ENCODE measurements at places on chromosomes 3 and 15.
A peak's percentile ranks its signal among the peaks of the same experiment; 100 is the strongest.

GRCh38 chr3:58326267-58326900, 6.3 kb upstream of the PXK start:
- DNase-seq, result no peak

- DNase-seq, result no peak
Measured at GRCh38 chr15:78360958-78361718, 21.0 kb downstream of the CRABP1 start.

GRCh38 chr3:177471733-177472480, 274.6 kb upstream of the TBL1XR1 start:
- DNase-seq, result no peak

- no peak for DNase-seq
Measured at GRCh38 chr15:88700716-88701115, 61.9 kb downstream of the ISG20 start.

DNA sequence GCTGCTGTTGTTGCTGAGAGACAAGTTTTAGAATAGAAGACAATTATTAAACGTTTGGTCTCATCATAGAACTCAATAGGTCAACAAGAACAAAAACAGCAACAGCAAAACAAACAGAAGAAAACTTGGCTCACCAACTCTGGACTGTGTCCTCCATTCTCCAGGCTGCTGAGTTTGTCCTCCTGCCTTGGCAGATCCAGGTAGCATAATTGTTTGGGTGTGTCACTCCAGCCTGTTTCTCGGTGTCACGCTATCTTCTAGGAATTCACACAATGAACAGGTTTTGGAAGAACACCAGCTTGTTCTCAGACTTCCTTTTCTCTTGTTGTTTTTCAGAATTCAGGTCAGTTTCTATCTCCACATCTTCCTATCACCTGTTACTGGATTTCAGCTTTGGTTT, 34.7 kb downstream of the ARRDC4 start:
- DNase-seq, result no peak

- DNase-seq, result no peak
Measured at GRCh38 chr3:178901204-178901603, 170.4 kb downstream of the ZMAT3 start.

- DNase-seq, result no peak
Measured at GRCh38 chr3:42698216-42698910, 4.2 kb downstream of the HHATL start.

DNA sequence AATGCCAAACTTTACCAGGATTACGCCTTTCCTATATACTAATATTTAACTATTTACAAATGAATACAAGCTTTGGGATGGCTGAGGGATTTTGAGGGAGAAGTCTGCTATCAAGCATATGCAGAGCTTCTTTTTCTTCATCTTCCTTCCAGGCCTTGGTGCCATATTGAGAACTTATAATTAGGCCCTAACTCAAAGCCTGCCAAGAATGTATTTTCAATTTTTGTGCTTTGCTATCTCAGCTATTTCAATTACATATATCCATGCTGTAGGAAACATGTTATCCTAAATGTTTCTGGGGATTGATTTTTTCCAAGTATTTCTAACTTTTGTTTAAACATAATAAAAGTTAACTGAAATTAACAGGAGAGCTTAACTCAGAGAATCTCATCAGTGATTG, 425.0 kb upstream of the GRM7 start:
- DNase-seq, result no peak

- DNase-seq, result no peak
Measured at GRCh38 chr3:77919244-77919643, 879.3 kb downstream of the ROBO2 start.

GRCh38 chr3:24111711-24112110, 166.6 kb downstream of the NR1D2 start:
- no peak for DNase-seq

DNA sequence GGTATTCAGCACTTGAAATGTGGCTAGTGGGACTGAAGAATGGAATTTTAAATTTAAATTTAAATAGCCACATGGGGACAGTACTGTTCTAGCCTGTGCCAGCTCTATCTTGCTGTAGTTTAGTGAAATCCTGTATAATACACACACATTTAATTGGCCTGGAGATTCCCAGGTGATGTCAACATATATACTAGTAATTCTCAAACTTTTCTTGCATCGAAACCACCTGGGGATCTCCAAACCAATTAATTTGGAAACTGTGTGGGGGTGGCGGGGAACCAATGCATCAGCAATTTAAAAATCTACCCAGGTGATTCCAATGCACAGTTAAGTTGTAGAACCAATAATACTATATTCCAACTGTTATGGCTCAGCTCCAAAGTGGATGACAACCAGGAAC, 228.9 kb upstream of the MRPL3 start:
- DNase-seq, result no peak

DNA sequence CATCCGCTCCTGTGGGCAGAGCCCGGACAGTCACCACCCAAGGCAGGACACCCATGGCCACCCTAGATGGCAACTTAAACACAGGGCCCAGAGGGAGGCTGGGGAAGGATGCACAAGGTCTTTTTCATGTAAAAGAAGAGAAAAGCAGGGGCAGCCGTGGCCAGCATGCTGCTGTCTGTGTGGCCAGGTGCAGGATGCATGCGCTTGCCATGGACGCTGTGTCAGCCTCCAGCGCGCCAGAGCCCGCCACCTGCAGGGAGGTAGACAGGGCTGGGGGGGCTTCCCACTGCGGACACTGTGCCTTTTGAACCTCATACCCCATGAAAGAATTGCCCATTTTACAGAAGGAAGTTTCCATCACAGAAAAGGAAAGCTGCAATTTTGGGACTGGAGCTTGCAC, 18.2 kb downstream of the UROC1 start:
- DNase-seq, result no peak

- DNase-seq, result no peak
Measured at GRCh38 chr3:175948041-175948440, 1088.9 kb downstream of the NAALADL2 start.

DNA sequence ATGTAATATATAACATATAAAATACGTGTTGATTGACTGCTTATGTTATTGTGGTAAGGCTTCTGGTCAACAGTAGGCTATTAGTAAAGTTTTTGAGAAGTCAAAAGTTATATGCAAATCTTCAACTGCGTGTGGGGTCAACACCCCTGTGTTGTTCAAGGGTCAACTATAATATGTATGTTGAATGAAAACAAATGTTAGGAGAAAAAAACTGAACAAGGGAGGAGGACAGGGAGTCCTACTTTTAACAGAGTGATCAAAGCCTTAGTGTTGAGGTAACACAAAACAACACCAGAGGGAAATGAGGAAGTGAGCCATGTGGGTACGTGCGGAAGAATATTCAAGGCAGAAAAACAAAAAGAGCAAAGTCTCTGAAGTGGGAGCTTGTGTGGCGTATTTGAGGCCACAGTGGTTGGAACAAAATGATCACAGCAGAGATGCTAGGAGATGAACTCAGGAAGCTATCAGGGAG, 62.5 kb downstream of the SFMBT1 start:
- peak; percentile 46 for DNase-seq

- DNase-seq, result no peak
Measured at GRCh38 chr15:66805202-66805885, 103.3 kb downstream of the SMAD6 start.

DNA sequence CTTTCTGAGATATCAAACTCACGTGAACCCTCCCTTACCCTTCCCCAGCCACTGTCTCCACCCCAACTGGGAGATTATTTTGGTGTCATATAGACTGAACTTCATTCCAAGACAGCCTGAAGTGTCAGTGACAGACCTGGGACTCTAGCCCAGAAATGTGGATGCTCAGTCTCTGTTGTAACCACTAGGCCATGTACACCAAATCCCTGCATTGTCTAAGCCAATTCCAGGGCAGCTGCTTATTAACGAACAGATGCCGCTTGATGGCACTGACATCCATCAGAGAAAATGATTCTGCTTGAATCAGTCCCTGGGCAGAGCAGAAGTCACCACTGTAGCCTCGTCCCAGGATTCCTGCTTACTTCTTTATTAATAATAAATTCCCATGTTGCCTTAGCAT, 305.5 kb downstream of the GRM7 start:
- DNase-seq, result no peak

- peak; percentile 62 for DNase-seq
Measured at GRCh38 chr3:136194409-136195257, 1.5 kb downstream of the MSL2 start.

DNA sequence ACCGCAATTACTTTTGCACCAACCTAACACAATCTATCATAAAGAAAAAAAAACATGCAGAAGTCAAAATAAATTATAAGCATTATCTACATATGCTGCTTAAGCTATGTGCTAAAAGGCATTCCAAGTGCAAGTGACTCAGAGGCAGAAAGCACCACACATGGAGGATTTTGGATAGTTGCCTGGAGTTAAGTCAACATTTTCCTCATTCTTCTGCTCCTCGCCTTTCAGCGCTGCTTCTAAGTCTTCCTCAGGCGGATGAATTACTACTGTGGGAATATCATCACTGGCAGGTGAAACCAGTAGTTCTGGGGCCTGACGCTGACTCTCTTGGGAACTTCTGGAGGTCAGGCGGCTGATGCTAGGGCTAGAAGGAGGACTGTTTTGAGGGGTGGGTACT, 53.1 kb downstream of the SLC4A7 start:
- no peak for DNase-seq

GRCh38 chr3:195181741-195182469, 89.1 kb downstream of the XXYLT1 start:
- no peak for DNase-seq

DNA sequence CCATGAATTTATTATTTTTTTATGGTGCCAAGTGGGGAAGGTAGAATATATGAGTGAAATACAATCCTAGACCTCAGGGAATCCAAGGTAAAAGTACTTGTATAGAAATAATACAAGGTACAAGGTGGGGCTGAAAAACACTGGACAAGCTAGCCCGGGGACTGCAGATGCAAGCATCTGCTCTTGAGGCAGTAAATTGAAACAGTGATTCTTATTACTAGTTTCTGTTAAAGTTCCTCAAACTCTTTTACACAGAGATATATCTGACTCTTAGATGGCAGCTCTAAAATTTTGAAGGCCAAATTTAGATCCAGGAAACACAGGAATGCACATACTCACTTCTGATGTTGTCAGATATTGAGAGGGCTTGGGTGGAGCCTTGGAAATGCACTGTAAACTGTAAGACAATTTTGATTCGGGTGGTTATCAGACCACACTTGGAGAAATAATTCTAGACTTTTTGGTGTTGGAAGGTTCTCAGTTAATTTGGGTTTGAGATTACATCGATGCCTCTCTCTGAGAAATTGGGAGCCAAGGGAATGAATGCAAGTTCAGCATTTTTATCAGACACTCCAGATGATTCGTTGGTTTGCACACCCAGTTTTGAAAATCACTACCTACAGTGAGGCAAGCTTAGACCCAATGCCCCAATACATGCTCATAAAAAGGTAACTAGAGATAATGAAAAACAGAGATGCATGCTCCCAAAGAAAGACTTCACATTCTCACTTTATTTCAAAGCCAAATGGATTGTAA, 7.3 kb downstream of the TP63 start:
- no peak for DNase-seq

- no peak for DNase-seq
Measured at GRCh38 chr15:97162805-97163495, 797.6 kb upstream of the ARRDC4 start.

DNA sequence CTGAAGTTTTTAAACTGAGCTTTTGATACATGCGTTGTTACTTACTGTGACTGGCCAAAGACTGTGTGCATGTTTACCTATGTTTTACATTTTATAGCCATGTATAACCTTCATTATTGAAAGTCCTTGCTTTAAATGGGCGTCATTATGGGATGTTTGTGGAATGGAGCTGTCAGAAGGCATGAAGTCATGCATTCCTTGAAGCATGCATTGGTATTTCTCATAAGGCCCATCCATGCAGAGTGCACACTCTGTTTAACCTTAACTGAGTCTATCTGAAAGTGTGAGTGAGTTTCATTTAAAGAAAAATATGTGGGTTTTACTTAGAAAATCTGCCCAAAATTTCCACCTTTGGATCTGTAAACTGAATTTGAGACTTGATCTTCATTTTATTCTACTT, 51.1 kb downstream of the PSMD6 start:
- no peak for DNase-seq

DNA sequence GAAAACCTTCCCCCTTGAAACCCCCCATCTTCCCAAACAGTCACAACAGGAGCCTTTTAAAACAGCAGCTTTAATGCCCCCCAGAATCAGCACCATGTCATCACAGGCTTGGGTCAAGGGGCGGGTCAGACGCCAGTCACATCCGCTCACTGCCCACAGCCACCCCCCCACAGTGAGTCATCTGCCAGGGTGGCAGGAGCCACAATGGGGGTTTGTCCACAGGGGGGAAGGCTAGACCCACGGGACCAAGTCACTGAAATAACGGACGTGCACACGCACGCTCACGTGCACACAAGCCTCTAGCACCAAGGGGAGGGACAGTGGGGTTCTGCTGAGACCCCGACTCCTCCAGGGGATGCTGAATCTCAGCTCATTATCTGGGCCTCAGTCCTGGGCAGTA, 441 bp upstream of the UCN2 start:
- no peak for DNase-seq

- no peak for DNase-seq
Measured at GRCh38 chr3:155646669-155647068, 98.2 kb downstream of the PLCH1 start.

DNA sequence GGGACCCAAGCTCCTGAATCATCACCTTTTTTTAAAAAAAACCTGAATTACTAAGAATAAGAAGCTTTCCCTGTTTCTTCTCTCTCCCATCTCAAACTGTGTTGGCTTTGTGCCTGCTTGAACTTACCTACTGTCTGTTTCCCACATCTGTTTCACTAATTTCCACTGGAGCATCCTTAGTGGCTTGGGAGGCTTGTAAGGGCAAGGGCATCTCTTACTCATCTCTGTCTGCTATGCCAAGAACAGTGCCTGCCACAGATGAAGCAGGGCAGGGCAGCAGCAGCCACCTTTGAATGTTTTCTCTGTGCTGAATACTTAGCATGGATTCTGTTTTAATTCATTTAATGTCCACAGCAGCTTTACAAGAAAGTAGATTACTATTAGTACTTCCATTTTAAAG, 42.3 kb downstream of the SNRK start:
- DNase-seq, result no peak

DNA sequence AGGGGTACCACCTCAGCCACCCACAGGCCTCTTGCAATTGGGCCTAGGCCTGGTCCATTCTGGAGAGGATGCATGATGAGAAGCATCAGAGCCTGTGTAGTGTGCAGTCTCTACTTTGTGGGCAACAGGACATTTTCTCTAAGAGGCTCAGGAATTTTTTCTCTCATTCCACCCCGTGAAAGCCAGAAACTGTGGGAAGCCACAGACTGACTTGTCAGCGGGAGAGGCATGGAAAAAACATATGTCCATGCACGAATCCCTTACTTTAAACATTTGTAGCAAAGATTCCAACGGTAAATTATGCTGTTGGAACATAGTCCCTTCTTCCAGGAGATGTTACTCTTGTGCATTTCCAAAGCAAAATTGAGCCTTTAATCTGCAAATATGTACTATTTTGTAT, 196.5 kb downstream of the KLHL25 start:
- no peak for DNase-seq

GRCh38 chr15:42608752-42609488, 33.5 kb downstream of the STARD9 start:
- DNase-seq, result no peak

Data from T-helper 1 cell (primary cell).